Stimulated activated naive CD8-positive, alpha-beta T cell treated with anti-CD3 and anti-CD28 coated beads, Interleukin-15, Interleukin-2, amounts not matched to agents 100 U/mL and 50 U/mL, for 24 hours (primary cell): ENCODE measurements at places on chromosomes 5 and 9.

DNA sequence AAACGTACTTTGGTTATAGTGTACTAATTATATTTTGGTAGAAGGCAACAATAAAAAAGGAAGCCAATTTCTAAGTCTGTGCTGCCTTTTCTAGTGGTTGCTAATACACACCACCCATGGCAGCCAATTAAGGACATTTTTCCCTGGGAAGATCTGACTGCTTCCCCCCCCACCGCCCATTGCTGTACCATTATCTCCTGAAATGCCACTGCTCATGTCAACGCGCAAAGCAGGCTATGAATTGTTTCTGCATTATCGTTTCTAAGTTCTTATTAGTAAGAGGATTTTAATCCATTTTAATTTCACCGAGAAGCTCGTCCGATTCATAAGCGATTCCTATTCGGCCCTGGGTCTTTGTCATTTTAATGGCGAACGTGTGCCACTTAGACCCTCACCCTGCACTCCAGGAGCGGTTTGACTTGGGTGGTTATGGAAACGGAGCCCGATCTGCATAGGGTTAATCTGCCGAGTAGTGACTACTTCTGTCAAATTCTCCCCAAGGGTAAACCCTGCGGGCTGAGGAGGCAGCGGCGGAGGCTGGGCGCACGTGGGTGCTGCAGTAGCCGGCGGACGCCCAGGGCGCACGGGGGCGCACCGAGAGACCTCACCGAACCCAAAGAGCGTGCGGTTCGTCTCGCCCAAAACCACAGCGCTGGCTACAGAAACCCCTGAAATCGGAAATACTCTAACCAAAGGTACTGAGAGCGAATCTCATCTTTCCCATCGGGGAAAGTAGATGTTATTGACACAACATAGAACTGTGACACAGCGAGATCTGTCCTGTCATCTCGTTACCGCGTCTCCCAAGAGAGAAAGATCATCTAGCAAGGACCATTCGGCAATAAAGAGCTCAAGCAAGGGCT lies 55.8 kb upstream of the SHC3 start:
- peak; percentile 63 for DNase-seq

- DNase-seq = no peak
Measured at GRCh38 chr9:130526854-130527650, 52.3 kb upstream of the FUBP3 start.

DNA sequence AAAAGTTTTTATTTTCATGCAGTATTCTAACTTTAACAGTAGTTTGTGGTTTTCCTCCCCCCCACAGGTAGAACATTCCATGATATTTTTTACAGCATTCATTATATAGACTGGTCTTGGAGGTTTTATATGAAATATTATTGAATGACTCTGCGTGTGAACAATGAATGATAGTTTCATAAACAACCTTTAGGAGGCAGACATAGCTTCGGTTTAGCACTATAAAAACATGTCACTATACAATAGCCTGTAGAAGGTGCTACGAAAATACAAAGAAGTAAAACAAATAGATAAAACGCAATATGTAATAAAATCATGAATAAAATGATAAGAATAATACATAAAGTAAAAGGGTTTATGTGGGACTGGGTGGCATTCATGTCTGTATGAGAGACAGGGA lies 8.5 kb downstream of the KLF4 start:
- no peak for DNase-seq

DNA sequence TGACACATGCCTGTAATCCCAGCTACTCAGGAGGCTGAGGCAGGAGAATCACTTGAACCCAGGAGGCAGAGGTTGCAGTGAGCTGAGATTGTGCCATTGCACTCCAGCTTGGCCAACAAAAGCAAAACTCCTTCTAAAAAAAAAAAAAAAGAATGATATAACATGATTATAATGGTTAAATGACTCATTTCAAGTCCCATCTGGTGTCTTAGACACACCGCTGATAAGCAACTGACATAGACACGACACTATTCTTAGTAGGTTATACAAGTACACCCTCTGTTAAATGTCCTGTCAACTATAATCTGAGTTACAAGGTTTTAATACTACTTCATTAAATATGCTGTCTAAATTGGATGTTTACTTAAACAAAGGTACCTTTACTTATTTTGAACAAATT lies 405.3 kb upstream of the CLINT1 start:
- DNase-seq = no peak

DNA sequence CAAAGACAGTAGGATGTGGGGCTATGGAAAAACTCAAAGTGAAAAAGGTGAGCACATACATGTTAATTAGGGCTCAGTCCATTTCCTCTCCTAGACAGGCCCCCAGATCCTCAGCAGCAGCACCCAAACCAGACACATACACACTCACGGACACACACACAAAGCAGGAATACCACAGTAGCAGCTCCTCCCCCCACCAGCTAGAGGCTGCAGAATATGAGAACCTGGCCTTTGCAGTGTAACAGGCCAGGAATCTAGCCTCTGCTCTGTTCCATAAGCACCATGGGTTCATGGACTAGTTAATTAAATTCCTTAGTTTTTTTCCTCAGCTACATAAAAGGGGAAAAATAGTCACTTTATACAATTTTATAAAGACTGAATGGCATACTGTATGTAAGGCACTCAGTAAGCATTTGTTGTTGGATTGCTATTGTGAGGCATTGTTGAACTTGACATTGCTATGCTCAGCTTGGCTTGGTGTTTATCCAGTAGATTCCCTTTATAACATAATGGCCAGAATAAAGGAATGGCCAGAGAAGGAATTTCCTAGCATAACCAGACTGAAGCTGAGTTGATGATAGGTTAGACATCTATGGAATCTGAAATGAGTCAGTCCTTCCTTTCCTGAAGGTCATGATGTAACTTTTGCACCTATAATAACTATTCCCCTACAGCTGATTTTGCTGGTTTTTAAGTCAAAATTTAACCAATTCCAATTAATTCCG lies 186.8 kb downstream of the SEMA5A start:
- no peak for DNase-seq

DNA sequence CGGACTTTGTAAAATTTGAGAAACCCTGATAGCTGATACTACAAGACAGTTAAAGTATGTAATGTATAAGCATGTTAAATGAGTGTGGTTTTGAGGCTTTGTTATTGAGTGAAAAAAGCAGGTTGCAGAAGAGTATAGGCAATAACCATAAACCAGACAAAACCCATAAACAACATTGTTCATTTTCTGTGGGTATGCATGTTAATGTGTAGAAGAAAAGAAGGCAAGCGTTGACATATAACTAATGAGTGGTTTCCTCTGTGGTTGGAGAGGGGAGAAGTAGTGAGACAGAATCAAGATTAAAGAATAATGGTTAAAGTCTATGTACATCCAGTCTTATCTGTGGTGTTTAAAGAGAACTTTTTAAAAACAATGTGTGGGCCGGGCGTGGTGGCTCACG lies 26.2 kb downstream of the RAD23B start:
- no peak for DNase-seq

- no peak for DNase-seq
Measured at GRCh38 chr9:113348437-113348836, 904 bp upstream of the BSPRY start.

DNA sequence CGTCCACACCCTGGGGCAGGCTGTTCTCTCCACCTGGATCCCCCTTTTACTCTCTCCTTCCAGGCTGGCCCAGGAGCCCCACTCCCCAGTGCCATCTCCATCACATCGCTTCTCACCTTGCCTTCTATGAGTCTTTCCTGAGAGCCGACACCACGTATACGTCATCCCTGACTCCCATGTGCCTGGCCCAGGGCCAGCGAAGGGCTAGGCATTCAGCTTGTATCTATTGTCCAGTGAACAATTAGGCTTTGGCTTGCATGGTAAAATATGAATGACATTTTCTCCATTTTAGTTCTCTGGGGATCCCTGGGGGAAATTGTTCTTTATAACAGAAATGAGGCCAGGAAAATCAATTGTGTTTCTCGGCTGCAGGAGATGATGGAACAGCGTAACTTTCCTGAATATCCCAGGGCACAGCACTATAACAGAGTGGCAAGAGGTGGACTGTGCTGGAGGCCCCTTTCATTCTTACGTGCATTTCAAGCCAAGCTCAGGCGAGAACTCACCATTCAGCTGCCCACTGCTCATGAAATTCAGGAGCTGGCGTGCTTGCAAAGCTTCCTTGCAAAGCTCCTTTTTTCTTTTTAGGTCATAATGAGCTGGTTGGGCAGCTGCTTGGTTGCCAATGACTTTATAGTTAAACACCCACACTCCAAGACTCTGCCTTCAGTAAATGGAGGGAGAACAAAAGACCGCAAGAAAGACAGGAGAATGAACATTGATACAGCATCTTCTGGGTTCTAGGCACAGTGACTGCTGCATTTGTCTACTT lies 37.7 kb downstream of the NSG2 start:
- no peak for DNase-seq

DNA sequence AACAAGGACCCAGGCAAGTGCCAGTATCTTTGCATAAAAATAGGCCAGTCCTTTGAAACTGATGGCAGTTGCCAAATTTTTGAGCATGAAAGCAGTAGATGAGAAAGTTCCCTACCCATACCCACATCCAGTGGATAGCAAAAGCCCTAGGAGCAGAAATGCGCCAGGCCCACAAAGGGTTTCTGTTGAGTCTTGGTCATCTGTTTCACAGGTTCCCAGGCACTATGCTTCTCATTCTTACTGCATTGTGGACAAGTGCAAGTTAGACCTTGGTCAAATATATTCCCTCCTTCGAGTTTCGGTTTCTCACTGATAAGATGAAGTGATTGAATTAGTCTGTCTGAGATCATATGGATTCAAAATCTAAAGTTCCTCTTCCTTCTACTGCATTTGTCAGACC lies 152.3 kb downstream of the NR3C1 start:
- no peak for DNase-seq

DNA sequence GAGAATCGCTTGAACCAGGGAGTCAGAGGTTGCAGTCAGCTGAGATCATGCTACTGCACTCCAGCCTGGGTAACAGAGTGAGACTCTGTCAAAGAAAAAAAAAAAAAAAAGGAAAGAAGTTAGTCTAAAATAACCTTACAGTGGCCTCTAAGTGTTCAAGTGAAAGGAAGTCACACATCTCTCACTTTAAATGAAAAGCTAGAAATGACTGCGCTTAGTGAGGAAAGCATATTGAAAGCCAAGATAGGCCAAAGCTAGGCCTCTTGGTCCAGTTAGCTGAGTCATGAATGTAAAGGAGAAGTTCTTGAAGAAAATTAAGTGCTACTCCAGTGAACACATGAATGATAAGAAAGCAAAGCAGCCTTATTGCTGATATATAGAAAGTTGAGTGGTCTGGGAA lies 38.1 kb downstream of the ITGA1 start:
- DNase-seq = no peak

- DNase-seq = no peak
Measured at GRCh38 chr9:91517801-91518200, 94.2 kb upstream of the NFIL3 start.

DNA sequence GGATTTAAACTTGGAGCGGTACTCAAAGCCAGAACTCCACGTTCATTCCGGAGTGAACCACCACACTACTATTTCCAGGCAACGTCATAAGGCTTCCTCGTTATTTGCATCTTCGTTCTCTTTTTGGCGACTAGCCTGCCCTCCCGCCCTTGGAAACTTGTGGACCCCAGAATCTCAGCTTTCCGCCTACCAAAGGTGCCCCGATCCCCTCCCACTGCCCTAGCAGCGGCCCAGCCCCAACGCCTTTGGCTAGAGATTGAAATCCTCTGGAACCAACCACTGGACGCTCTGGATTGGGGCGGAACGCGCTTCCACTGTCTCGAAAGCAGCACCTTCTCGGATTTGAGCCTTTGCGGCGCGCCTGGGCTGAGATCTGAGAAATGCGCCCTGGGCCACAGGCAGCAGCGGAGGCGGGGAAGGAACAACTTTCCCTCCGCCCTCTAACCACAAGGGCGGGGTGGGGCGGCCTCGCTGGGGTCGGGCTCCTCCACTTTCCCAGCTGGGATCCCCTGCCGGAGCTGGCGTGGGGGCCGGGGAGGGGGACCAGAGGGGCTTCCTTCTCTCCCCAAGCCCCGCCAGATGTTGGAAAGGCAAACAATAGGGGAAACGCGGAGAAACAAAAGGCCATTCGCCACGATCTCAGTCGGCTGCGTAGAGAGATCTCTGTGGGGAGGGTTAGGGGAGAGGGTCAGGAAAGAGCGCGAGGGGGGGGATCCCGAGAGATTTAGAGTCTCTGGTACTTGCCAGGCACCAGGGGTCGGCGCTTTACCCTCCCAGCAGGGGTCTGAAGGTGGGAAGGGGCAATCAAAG lies 1.3 kb downstream of the MOB3B start:
- peak; percentile 69 for DNase-seq

DNA sequence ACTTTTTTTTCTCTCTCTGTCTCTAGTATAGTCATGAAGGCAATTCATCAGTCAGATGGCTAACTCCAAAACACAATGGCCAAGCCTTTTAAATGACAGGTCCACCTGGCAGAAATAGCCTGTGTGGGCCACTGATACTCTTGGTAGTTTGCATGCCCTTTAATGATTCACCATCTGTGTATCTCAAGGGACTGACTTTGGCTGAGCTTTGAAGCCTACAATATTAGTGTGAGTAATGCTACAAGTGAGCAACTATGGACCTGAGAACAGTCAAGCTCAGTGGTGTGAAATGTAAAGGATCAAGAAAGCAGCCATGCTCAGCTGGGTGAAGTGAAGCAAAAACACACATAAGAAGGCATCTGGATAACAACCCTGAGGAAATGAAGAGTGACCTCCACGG lies 506.9 kb downstream of the TLE1 start:
- DNase-seq = no peak

GRCh38 chr9:19665146-19665863 lies 123.5 kb downstream of the SLC24A2 start:
- DNase-seq = no peak
